Activated T-cell treated with anti-CD3 and anti-CD28 coated beads, Interleukin-2, amount 50 U/mL, for 24 hours (primary cell): ENCODE measurements at places on chromosomes 2 and 18.

- no peak for DNase-seq
These were observed 11.3 kb upstream of the STK25 start for GRCh38 chr2:241519669-241520068.

DNA sequence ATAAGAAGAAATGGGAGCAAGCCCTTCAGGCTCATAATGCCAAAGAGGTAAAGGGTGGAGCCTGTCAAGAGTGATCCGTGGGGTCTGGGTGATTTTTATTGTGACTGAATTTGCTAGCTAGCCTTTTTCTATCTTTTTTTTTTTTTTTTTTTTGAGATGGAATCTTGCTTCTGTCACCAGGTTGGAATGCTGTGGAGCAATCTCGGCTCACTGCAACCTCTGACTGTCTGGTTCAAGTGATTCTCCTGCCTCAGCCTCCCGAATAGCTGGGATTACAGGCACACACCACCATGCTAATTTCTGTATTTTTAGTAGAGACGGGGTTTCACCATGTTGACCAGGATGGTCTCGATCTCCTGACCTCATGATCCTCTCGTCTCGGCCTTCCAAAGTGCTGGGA lies 29.1 kb downstream of the DRC1 start:
- DNase-seq = no peak

DNA sequence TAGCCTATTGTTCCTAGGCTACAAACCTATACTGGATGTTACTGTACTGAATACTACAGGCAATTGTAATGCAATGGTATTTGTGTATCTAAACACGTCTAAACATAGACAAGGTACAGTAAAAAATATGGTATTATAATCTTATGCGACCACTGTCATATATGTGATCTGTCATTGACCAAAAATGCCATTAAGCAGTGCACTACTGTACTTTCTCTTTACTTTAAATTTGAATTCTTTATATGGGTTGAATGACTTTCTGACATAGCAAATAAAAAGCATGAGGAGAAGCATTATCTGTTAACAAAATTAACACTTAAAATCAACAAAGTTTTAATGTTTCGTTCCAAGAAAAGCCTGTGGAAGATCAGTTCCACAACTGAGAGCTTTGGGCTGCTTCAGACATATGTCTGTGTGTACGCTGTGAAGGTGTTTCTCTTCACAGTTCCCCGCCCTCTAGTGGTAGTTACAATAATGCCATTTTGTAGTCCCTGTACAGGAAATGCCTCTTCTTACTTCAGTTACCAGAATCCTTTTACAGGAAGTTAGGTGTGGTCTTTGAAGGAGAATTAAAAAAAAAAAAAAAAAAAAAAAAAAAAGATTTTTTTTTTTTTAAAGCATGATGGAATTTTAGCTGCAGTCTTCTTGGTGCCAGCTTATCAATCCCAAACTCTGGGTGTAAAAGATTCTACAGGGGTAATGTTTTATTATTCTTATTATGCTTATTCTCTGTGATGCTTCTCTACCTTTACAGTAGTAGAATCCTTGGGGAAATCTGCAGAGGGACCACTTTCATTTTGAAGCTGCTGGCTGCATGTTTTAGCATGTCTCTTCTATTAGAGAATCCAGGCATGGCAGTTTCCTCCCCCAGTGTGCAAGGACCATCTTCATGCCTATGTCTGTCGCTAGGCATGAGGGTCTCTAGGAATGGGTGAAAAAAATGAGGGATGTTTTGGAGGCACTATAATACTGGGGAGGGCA lies 54.5 kb downstream of the SCN2A start:
- DNase-seq = no peak

DNA sequence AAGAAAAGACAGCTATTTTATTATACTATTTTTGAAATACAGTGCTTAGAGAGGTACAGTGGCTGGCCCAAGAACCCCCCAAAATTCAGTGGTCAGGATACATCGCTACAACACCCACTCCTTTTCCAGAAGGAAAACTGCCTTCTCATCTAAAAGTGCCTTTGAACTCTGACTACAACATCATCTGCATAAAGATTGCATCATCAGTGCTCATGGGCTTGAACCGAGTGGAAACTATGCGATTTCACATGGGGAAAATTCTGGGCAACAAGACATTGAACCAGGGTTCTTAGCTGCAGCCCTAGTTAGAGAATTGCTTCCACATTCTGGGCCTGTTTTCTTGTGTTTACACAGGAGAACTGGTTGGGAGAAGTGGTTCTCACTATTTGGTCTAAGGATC lies 294.6 kb upstream of the SLC14A2 start:
- no peak for DNase-seq

- no peak for DNase-seq
These were observed 26.4 kb downstream of the CELF4 start for GRCh38 chr18:37539236-37539635.

GRCh38 chr2:188079196-188079595 lies 212.5 kb upstream of the GULP1 start:
- DNase-seq = no peak

GRCh38 chr2:111186933-111187332 lies 66.2 kb downstream of the BCL2L11 start:
- no peak for DNase-seq

DNA sequence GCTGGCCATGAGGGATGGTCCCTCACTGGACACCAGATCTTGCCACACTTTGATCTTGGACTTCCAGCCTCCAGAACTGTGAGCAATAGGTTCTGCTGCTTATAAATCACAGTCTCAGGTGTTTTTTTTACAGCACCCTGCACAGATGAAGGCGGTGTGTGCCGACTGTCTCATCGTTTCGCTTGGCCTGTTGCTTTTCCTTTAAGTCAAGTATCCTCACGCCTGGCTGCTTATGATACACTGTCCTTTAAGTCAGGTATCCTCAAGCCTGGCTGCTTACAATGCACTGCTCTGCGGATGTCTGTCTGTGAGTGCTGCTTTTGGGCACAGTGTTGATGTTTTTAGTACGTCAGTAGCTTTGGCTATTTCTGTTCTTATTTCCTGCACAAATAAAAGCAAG lies 40.3 kb downstream of the SALL3 start:
- no peak for DNase-seq

DNA sequence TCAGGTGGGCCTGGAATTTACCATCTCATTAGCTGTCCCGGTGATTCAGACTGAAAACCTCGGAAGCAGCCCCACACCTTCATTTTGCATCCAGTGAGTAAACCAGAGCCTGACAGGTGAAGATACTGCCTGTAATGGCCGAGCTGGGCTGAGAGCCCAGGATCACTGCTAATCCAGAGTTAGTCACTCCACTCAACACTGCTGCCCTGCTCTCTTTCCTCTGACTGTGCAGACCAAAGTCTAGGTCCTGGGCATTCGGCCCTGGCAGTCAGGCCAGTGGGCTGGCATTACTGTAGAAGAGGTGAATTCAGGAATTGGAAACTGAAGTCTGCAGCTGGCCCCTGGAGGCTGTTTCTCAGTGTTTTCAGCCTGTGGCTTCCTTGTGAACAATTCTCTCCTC lies 44.3 kb downstream of the TMEM17 start:
- DNase-seq = no peak

DNA sequence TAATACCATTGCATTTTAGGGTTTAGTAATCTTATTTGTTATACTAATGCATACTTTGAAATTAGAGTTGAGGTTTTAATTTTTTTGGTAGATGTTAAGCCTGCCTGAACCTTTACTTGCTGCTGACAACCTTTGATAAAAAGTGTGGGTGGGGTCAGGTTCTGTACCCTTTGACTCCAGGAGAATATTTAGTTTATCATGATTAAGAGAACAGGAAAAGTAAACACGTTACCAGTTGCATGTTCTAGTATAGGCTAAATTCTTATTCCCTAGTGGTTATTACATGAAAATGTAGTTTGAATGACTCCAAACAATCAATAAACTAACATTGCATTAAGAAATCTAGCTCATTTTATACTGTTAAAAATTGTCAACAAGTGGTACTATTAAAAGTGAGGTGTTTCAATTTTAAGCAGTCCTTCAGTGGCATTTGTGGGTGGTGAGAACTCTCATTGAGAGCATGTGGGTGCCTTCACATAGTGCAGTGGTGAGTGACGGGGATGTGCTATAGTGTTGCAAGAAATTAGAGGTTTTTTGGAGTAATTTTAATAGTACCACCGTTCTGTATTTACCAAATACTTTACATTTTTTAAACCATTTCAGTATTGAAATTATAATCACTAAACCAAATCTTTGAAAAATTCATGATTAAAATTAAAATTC lies 29.9 kb downstream of the PHLPP1 start:
- no peak for DNase-seq

DNA sequence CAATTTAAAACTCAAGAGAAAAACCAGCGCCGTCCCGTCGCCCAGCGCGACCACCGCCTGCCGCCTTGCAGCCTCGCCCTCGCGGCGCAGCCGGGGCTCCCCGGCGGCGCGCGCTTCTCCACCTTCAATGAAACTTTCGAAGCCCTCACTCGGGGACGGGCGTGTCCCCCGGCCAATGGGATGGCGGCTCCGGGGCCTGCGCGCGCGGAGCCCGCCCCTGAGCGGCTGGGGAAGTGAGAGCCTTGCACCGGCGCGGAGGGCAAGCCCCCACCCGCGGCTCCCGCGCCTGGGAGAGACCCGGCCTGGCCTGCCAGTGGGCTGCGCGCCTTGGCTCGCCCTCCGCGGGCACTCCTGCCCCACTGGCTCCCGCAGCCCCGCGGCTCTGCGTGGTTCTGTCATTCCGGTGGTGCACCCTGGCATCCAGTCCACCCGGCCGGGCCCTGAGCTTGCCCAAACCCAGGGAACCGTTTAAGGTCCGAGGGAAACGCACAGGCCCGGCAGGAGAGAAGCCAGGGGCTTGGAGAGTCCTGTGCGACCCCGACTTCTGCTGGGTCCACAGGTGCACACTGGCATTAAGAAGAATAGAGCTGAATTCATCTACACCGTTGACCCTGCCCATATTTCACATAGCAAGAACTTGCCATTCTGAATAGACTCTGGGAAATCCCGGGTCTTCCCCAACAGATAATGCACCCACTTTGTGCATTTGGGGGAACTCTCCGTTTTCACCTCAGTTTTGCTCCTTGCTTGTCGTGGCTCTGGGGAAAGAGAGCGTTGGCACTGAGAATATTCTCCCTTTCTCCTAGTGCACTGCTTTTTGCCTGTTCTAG lies at the start of gene PIEZO2:
Gene PIEZO2 (minus strand): TSS at position 129 of the 830 bp plus-strand sequence. CDS start 981 bp downstream, outside the sequence.
- peak; percentile 31 for DNase-seq

DNA sequence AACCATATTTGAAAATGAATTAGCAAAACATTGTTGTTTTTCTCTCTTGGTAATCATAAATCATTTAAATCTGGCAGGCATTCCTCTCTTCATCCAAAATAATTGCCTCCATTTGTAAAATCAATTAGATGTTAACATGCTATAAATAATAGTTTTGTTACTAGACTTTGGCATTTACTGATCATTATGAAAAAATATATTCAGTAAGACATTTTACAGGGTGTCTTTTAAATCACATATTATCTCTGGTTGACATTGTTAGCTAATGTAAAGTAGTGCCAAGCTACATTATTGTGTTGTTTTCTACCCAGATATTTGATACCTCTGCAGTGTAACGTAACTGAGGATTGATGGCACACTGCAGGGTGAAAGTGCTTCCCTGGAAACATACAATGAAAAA lies 31.8 kb upstream of the DLX1 start:
- no peak for DNase-seq

DNA sequence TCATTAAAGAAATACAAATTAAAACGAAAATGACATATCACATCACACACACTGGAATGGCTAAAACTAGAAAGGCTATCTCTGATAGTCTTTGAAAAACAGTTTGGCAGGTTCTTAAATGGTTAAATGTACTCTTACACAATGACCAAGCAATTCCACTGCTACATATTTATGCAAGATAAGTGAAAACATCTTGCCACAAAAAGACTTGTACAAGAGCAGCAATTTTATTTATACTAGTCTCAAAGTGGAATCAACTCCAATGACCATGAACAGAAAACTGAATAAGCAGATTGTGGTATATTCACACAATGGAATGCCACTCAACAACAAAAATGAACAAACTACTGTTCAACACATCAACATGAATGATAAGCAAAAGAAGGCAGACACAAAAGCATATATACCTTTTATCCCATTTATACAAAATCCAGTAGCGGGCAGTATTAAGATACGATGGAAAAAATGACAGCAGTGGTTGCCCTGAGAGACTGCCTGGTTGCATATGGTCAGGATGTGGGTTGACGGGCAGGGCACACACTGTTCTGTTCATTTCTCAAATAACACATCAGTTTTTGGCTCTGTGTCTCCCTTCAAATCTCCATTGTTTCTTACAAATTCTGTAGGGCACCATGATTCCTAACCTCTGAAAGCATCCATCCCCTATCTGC lies 25.4 kb downstream of the SP100 start:
- DNase-seq = no peak

DNA sequence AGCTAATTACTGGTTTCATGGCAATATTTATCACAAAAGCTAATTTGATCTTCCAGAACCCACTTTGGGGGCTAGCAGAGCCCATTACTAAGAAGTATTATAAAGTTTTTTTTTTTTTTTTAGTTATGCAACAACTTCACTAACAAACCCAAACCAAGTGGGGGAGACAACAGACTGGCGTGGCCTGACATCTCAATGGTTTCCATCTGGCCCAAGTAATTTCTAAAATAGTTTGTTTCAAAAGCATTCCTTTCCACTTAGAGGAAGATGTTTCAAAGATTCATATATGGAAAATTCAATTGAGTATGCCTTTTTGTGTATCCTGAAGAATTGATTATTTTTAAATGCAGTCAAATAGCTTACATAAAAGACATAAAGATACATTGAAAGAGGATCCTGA lies 367.1 kb downstream of the HRH4 start:
- no peak for DNase-seq

- no peak for DNase-seq
These were observed 41.4 kb upstream of the MAPRE2 start for GRCh38 chr18:34999756-35000289.

GRCh38 chr2:239286901-239287300 lies 113.9 kb downstream of the HDAC4 start:
- DNase-seq = no peak

GRCh38 chr2:223062396-223062795 lies 10.4 kb downstream of the KCNE4 start:
- DNase-seq = no peak

- peak; percentile 48 for DNase-seq
These were observed 5.8 kb downstream of the SLC14A2 start for GRCh38 chr18:45621061-45621511.

GRCh38 chr2:68287580-68288441 lies 31.9 kb downstream of the CNRIP1 start:
- DNase-seq = no peak

DNA sequence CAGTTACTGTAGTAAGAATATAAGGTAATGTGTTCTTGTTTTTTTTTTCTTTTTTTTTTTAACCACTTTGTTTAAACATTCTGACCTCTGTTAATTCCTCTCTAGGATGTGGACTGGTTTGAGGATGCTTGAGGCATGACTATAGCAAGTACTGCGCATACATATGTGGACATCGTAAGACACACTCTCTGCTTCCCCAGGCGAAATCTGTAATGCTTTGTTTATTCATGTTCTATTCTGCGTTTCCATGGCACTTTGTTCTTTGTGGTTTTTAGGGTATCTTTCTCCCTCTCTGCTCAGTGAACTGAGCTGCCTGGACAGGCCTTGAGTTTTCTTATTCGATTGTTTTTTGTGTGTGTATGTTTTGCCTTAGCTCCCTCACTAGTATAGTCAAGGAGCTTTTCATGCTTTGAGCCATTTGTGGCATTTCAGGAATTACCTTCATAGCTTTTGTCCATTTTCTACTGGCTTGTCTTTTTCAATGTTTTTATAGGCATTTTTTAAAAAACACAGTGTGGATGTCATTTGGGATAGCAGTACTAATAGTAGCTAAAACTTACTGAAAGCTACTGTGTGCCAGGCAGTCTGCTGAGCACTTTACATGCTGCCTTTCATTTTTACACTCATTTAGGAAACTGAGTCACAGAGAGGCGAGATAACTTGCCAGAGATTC lies 1.9 kb upstream of the SH3BP4 start:
- no peak for DNase-seq
